Prostate gland (tissue), 2 donors: ENCODE measurements at places on chromosomes 13 and 19. TPM values are rescaled to one million over a fixed set of nuclear protein-coding genes. Genes with fewer than 3 reads are reported as not detected.
A peak's percentile ranks its signal among the peaks of the same experiment; 100 is the strongest.

GRCh38 chr13:112657850-112658445, 31.9 kb upstream of the ATP11A start:
- H3K36me3 ChIP-seq = no peaks in the 10 kb centered on the region
- no peaks in the 10 kb centered on the region for H3K4me1 ChIP-seq
- H3K27ac ChIP-seq = no peak overlapping the region
- DNase-seq = no peak

GRCh38 chr19:34666958-34667265, 10.0 kb downstream of the SCGB2B2 start:
- no peaks in the 10 kb centered on the region for H3K27me3 ChIP-seq
- H3K27ac ChIP-seq = peak overlapping the region; percentile 50
- H3K4me3 ChIP-seq = no peak overlapping the region
- DNase-seq = no peak
- H3K36me3 ChIP-seq = no peaks in the 10 kb centered on the region
- H3K4me1 ChIP-seq = no peaks in the 10 kb centered on the region

DNA sequence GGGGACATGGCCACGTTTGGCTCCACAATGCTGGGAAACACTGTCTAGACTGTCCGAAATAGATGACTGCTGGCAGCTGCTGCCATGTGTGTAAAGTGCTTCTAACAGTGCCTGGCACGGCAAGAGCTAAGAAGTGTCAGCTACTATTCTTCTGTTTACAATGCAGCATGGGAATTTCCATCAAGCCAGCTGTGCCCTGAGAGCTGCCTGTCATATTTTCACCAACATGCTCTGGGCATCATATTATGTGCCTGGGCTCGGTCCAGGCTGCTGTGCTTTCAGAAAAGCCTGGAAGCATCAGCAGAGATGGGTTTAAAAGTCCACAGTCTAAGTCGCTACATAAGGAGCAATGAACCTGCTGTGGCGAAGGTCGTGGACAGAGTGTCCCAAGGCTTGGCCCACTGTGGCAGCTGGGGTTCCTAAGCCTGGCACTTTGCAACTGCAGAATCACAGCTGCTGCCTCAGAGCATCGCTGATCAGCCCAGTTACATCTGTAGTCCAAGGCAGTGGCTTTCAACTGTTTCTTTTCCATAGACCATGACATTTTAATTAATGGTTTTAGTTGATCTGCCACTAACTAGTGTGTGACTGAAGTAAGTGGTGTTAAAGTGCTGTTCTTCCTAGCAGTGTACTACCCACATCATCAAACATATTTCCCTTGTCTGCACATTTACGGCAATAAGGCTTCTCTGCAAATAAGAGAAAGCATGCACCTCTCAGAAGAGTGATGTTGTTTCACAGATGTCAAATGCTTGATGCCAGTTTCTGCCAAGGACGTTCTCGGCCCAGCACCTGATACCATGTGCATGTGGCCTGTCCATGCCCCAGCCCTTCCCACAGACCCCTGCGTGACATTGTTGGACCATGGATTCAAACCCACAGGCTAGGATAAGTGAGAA, 95.7 kb upstream of the C1QTNF9B start:
- H3K36me3 ChIP-seq = no peaks in the 10 kb centered on the region
- H3K4me3 ChIP-seq = no peak overlapping the region
- no peak for DNase-seq
- no peak overlapping the region for H3K27ac ChIP-seq

GRCh38 chr19:54653181-54653809, 9.5 kb upstream of the LILRB4 start:
- no peaks in the 10 kb centered on the region for H3K4me1 ChIP-seq
- H3K4me3 ChIP-seq = no peak overlapping the region
- H3K27me3 ChIP-seq = no peaks in the 10 kb centered on the region
- H3K27ac ChIP-seq = no peak overlapping the region
- no peak for DNase-seq
- H3K36me3 ChIP-seq = no peaks in the 10 kb centered on the region

- no peaks in the 10 kb centered on the region for H3K27me3 ChIP-seq
- H3K27ac ChIP-seq = peak overlapping the region; percentile 84
- peak overlapping the region; percentile 45 for H3K4me3 ChIP-seq
- no peaks in the 10 kb centered on the region for H3K36me3 ChIP-seq
Observed at GRCh38 chr19:53553865-53554791, 16.2 kb downstream of the ZNF331 start.

- H3K4me1 ChIP-seq = no peaks in the 10 kb centered on the region
- no peak for DNase-seq
- H3K27ac ChIP-seq = no peak overlapping the region
- H3K36me3 ChIP-seq = no peaks in the 10 kb centered on the region
- no peaks in the 10 kb centered on the region for H3K27me3 ChIP-seq
- H3K4me3 ChIP-seq = no peak overlapping the region
Observed at GRCh38 chr13:28355822-28356371, 139.0 kb downstream of the FLT1 start.

GRCh38 chr13:32538143-32538620, 413 bp downstream of the N4BP2L2 start:
- peak overlapping the region; percentile 68 for H3K4me3 ChIP-seq
- no peak for DNase-seq
- H3K27ac ChIP-seq = peak overlapping the region; percentile 89
- H3K36me3 ChIP-seq = no peaks in the 10 kb centered on the region
- no peaks in the 10 kb centered on the region for H3K4me1 ChIP-seq

DNA sequence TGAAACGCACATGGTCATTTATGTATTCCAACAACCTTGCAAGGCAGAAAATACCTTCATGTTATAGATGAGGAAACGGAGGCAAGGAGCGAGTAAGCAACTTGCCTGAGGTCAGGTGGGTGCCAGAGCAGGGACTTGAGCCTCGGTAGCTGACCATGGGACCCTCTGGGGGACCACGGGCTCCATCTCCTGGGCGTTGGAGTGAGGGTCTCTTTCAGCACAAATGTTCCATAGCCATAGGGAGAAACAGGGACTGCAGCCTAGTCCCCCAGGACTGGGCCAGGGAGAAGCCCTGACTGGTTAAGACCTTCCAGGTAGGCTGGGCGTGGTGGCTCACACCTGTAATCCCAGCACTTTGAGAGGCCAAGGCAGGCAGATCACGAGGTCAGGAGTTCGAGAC, 38.4 kb upstream of the ADGRE5 start:
- H3K4me1 ChIP-seq = no peaks in the 10 kb centered on the region
- no peak overlapping the region for H3K4me3 ChIP-seq
- H3K27me3 ChIP-seq = no peaks in the 10 kb centered on the region

DNA sequence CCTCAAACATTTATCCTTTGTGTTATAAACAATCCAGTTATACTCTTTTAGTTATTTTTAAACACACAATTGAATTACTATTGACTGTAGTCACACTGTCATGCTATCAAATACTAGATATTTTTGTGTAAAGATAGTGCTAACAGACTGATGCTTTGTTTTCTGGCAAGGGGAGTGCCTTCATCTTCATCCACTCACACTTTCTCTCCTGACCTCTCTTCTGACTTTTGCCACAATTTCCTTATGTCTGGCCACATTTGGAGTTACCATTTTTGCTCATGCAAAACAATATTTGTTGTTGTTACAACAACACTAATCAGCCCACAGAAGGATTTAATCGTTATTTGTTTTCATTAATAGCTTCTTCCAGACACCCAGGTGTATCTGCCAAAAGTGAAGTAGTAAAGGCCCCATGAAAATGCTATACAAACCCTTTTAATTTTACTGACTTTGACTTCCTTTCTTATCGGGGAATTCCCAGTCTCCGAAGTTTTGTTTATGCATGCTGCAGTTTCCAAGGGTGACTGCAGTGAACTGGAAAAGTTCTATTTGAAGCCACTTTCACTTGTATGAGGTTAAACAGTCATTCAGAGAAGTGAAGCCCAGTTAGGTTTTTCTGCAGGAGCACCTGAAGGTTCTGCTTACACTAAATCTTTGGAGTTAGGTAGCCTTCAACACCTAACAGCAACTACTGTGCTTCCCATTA, 66.1 kb upstream of the FRY start:
- H3K27ac ChIP-seq = no peak overlapping the region
- no peak for DNase-seq
- no peaks in the 10 kb centered on the region for H3K36me3 ChIP-seq

DNA sequence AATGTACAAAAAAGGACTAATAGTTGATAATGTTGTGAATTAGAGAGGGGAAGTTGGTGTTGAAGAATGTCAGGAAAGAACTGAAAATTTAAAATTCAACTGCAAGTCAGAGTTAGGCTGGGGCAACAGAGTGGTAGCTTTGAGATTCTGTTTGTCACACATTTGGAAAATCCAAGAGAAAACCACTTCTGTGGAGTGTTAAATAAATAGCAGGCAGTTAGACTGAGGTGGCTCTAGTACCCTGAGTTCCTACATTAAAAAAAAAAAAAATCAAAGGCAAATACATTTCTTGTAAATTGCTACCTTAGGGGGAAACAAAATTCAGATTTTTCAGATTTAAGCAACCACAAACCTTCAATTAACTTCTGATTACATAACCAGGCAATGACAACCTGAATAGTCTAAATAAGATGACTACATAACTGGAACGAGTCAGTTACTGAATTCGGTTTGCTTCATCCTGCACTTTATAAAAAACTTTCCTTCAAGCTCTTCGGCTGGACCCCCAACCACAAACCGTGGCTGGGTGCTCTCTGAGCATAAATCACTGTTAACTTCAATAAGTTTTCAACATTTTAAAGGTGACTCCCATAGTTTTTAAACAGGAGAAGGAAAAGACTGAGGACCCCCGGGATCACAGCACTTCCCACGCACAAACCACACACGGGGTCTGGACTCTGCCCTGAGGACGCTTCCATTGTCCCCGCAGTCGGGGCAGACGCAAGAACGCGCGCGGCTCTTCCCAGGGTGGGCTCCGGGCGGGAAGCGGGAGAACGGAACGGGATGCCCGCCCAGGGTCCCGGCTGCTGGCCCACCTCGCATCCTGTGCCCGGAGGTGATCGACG, 725 bp downstream of the ZNF682 start:
- no peaks in the 10 kb centered on the region for H3K27me3 ChIP-seq
- peak overlapping the region; percentile 61 for H3K4me3 ChIP-seq
- DNase-seq = no peak
- H3K27ac ChIP-seq = peak overlapping the region; percentile 81
- no peaks in the 10 kb centered on the region for H3K36me3 ChIP-seq

DNA sequence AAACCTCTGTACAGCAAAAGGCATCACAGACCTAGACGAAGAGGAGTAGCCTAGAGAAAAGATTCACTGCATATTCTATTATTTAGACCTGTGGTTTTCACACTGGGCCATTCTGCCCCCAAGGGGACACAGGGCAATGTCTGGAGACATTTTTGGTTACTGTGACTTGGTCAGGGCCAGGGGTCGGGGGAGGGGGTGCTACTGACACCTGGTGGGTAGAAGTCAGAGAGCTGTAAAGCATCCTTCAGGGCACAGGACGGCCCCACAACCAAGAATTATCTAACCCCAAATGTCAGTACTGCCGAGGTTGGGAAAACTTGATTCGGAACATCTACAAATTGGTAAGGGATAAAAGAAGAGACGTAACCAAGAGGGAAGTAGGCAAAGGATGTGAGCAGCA, 11.3 kb downstream of the ELAVL1 start:
- H3K4me3 ChIP-seq = no peak overlapping the region
- H3K36me3 ChIP-seq = peaks cover 13% of the 10 kb centered on the region
- H3K4me1 ChIP-seq = peaks cover 6% of the 10 kb centered on the region
- DNase-seq = no peak

- no peak for DNase-seq
- no peaks in the 10 kb centered on the region for H3K36me3 ChIP-seq
- no peak overlapping the region for H3K4me3 ChIP-seq
Observed at GRCh38 chr13:43383498-43384165, 360.2 kb downstream of the DNAJC15 start.

GRCh38 chr13:47800593-47800992, 200.5 kb downstream of the SUCLA2 start:
- no peaks in the 10 kb centered on the region for H3K4me1 ChIP-seq
- no peaks in the 10 kb centered on the region for H3K27me3 ChIP-seq
- no peaks in the 10 kb centered on the region for H3K36me3 ChIP-seq
- no peak overlapping the region for H3K4me3 ChIP-seq
- H3K27ac ChIP-seq = no peak overlapping the region

- H3K4me3 ChIP-seq = no peak overlapping the region
- no peaks in the 10 kb centered on the region for H3K4me1 ChIP-seq
- no peak overlapping the region for H3K27ac ChIP-seq
- no peak for DNase-seq
Observed at GRCh38 chr13:56412856-56413255, 727.9 kb upstream of the PRR20A start.

DNA sequence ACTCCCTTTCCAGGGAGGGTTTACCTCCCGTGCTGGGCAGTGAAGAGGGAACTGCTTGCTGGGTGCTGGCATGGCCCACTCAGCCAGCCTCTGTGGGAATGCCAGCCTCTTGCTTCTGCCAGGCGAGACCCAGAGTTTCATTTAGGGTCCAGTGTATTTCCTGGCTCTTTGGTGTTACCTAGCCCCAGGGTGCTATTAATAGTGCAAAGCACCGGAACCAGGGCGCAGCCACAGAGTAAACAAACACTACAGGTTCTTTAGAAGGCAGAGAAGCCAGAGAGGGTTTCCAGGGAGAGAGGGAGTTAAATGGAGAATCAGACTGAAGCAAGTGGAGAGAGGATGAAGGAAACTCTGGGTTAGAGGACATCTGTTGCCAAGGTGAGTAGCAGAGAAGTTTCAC, 74.9 kb upstream of the SPATA13 start:
- H3K4me3 ChIP-seq = no peak overlapping the region
- no peaks in the 10 kb centered on the region for H3K36me3 ChIP-seq
- no peak for DNase-seq
- H3K27me3 ChIP-seq = no peaks in the 10 kb centered on the region
- no peak overlapping the region for H3K27ac ChIP-seq
- H3K4me1 ChIP-seq = no peaks in the 10 kb centered on the region

DNA sequence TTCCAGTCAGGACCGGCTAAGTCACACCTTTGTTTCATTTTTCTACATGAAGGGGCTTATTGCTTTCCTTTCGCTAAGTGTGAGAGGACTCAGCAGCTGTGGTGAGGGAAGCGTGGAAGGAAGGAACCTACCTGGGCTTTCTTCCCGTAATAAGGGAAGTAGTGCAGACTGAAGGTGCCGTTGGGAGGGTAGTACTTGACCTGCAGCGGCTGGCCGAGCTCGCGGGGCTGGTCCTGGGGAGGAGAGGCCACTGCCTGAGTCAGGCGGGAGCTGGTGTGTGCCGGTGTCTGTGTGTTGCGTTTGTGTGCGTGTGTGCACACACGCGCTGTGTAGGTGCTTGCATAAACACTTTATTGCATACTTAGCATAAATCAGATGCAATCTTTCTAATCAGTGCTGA, 7.7 kb downstream of the ATP4B start:
- no peaks in the 10 kb centered on the region for H3K27me3 ChIP-seq
- no peak for DNase-seq
- H3K4me1 ChIP-seq = no peaks in the 10 kb centered on the region
- H3K36me3 ChIP-seq = no peaks in the 10 kb centered on the region
- H3K27ac ChIP-seq = no peak overlapping the region
- no peak overlapping the region for H3K4me3 ChIP-seq

GRCh38 chr13:108176685-108177274, 38.6 kb downstream of the LIG4 start:
- H3K4me1 ChIP-seq = no peaks in the 10 kb centered on the region
- H3K27ac ChIP-seq = no peak overlapping the region
- no peaks in the 10 kb centered on the region for H3K27me3 ChIP-seq
- H3K4me3 ChIP-seq = no peak overlapping the region

ZNF616 gene
- 9.1 TPM for total RNA-seq

AMH gene
- total RNA-seq = 160 TPM

ZNF681 gene
- total RNA-seq = 2.0 TPM

CASP14 gene
- 0.51 TPM for total RNA-seq

PLIN5 gene
- total RNA-seq = 26.8 TPM
